CD4-positive, alpha-beta T cell treated with Interleukin-6 for 4 hours (primary cell): ENCODE measurements at places on chromosomes 5 and 9.

DNA sequence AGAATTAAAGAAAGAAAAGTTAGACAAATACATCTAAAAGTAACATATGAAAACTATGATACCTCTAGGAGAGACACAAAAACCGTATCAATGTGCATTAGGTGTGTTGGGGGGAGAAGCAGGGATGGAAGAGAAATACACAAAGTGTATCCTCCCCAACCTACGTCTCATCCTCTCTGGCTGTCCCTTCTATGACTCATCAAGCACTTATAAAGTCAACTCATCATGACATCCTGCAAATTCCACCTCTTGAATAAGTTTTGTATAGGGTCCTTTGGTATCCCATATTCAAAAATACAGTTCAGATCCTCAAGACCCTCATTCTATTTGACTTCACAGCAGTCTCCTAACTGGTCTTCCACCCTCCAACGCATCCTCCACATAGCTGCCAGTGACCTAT, 917.6 kb upstream of the DMAC1 start:
- DNase-seq: no peak

- DNase-seq: no peak
These were observed 30.3 kb downstream of the MELK start for GRCh38 chr9:36603006-36603405.

- no peak for DNase-seq
These were observed 24.8 kb upstream of the TERT start for GRCh38 chr5:1319436-1320256.

GRCh38 chr9:137058521-137059234, 4.8 kb upstream of the ENTPD2 start:
- DNase-seq: no peak

- DNase-seq: peak; percentile 75
These were observed 12.7 kb upstream of the CD180 start for GRCh38 chr5:67209141-67209771.

DNA sequence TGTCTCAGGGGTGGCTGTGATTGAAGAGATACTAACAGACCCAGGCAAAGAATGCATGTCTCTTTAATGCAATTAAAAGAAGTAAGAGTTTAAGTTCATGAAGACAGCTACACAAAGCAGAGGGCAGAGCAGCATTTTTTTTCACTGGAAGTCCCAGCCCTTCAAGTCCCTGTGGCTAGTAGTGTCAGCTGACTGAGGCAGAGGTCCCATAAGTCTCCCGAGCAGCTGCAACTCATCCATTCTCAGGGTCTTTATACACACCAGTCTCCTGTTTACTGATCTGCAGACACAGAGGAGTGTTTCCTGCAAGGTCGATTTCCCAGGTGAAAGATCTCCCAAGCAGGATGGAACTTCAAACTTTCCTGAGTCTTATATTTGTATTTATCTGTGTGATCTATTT, 169.4 kb upstream of the GLRA1 start:
- DNase-seq: no peak

DNA sequence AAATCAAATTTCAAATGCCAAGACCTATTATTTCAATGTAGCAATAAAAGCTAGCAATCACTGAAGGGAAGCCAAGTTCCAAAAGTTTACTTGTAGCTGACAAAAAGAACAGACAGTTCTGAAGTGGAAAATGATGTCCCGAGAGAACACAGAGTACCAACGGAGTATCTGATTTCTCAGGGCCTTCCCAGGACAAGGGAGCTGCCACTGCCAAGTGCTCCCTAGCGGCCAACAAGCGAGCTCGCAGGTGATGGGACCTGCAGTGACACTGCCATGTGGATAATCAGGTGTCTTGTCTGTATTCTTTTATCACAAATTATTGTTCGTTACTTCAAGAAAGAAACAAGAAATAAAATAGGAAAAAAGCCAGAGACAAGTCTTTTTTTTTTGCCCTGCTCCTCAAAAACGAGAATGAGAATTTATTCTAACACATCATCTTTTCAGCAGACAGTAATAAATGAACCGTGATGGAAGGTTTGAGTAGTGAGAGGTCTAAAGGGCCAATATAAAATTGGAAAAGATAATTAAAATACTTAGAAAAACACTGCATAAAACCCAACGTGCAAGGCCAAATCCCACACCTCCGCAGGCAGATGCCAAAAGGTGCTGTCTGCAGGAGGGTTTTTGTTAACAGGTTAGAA, 159.4 kb downstream of the MYO10 start:
- DNase-seq: no peak

DNA sequence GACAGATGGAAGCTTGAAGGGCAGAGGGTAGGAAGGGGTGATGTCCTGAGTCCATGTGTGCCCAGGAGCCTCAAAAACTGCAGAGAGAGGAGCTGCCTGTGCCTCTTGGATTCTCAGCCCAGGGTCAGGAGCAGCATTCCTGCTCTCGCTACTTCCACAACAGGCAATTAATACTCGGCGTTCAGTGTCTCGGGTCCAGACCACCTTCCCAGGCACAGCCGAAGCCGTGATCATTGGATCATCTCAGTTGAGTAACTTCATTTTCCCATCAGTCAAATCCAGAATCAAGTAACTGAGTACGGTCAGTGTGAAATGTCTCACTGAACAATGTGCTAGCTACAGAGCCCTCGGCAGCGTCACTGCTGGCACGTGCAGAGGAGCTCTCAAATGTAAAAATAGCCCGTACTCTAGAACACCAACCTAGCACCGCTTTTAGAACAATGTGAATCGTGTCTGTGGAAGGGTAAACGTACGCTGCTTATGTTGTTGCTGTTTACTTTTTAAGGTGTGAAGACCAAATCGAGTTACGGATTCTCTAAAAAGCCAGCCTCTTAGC, 63.5 kb upstream of the IRX4 start:
- DNase-seq: no peak
